Thymus (tissue), 14 donors: ENCODE measurements at places on chromosomes 1 and 21. TPM values are rescaled to one million over a fixed set of nuclear protein-coding genes. Genes with fewer than 3 reads are reported as not detected.

GRCh38 chr1:228543396-228543795, 56.2 kb downstream of the RNF187 start:
- no peaks in the 10 kb centered on the region for H3K36me3 ChIP-seq
- no peak overlapping the region for H3K27ac ChIP-seq
- no peak overlapping the region for H3K4me3 ChIP-seq

- no peaks in the 10 kb centered on the region for H3K27me3 ChIP-seq
- H3K4me3 ChIP-seq: no peak overlapping the region
- H3K4me1 ChIP-seq: peaks cover 12% of the 10 kb centered on the region
- H3K36me3 ChIP-seq: no peaks in the 10 kb centered on the region
These were observed 19.1 kb downstream of the OPTC start for GRCh38 chr1:203512848-203513584.

MIA3 gene
- 35.8 TPM for total RNA-seq

MACO1 gene
- total RNA-seq: 21.3 TPM

MATN1 gene
- 0.14 TPM for total RNA-seq

LENEP gene
- 0.09 TPM for total RNA-seq
